SHP77 (cell line): ENCODE measurements at places on chromosomes 4 and X.

- no peak for DNase-seq
Observed at GRCh38 chr4:174210354-174210753, 73.1 kb downstream of the FBXO8 start.

DNA sequence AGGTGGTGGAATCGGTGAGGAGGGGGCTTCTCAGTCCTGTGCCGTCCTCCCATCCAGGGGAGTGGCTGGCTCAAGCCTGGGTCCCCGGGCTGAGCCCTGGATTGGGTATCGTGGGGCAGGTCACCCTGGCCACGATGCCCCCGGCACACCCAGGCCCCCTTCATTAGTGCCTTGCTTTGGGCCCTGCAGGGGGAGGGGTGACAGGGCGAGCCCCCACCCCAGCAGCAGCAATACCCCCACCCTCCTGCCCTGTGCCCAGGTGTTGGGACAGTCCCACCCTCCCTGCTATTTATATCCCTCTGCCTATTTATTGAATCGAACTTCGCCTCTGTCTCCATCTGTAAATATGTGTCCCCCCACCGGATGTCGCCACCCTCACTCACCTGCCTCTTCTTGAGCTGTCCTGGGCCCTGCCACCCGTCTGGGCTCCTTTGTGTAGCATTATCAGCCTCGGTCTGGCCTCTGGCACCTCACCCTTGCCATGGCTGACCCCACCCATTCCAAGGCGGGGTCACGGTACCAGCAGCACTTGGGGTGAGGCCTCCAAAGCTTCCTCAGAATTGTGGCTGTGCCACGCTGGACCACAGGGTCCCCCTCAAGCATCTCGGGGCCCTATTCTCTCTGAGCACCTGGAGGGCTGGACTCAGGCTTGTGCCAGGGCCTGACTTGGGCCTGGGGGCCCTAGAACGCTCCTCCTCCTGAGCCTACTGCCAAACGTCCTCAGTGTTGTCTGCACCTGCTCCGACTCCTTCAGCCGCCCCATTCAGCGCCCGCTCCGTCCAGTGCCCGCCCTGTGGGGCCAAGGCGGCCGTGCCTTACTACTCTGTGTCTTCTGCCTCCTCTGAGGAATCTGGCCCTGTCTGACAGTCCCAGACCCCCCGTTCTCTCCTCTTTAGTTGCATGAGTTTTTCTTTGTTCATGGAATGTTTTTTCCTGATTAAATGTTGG is 6.1 kb downstream of the LAGE3 start:
- no peak for DNase-seq

- DNase-seq: no peak
Observed at GRCh38 chrX:149518236-149518635, 13.1 kb upstream of the IDS start.

- DNase-seq: no peak
Observed at GRCh38 chrX:78213331-78213730, 73.9 kb upstream of the TAF9B start.

DNA sequence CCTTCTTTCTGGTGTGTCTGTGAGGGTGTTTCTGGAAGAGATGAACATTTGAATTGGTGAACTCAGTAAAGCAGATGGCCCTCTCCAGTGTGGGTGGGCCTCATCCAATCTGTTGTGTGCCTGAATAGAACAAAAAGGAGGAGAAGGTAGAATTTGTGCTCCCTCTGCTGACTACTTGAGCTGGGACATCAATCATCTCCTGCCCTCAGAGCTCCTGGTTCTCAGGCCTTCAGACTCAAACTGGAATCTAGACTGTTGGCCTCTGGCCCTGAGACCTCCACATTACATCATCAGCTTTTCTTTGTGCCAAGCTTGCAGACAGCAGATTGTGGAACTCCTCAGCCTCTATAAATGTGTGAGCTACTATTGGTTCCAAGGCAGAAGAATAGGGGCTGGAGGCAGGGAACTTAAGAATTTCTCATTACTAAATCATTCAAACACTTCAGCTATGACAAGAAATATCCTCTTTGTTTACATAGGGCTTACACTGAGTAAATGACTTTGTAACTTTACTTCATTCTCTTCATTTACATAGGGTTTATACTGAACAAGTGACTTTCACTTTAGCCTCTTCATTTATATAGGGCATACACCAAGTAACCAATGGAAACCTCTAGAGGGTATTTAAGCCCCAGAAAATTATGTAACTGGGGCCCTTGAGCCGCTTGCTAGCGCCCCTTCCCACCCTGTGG is 86.9 kb upstream of the NWD2 start:
- peak; percentile 14 for DNase-seq

GRCh38 chr4:165398570-165398969 is 19.8 kb downstream of the CPE start:
- peak; percentile 73 for DNase-seq

GRCh38 chrX:136147315-136147901 is at the start of gene FHL1:
Gene FHL1, plus strand, starts transcription at chrX:136147533.
- DNase-seq: no peak

GRCh38 chr4:156594624-156595023 is 377.0 kb downstream of the PDGFC start:
- peak; percentile 47 for DNase-seq

- no peak for DNase-seq
Observed at GRCh38 chr4:76457885-76458284, 22.9 kb downstream of the SHROOM3 start.

- no peak for DNase-seq
Observed at GRCh38 chr4:128573781-128574508, 235.6 kb upstream of the JADE1 start.

- DNase-seq: peak; percentile 15
Observed at GRCh38 chrX:42495139-42495538, 282.8 kb downstream of the PPP1R2C start.

GRCh38 chrX:154014429-154015380 is 5.0 kb downstream of the IRAK1 start:
- no peak for DNase-seq

DNA sequence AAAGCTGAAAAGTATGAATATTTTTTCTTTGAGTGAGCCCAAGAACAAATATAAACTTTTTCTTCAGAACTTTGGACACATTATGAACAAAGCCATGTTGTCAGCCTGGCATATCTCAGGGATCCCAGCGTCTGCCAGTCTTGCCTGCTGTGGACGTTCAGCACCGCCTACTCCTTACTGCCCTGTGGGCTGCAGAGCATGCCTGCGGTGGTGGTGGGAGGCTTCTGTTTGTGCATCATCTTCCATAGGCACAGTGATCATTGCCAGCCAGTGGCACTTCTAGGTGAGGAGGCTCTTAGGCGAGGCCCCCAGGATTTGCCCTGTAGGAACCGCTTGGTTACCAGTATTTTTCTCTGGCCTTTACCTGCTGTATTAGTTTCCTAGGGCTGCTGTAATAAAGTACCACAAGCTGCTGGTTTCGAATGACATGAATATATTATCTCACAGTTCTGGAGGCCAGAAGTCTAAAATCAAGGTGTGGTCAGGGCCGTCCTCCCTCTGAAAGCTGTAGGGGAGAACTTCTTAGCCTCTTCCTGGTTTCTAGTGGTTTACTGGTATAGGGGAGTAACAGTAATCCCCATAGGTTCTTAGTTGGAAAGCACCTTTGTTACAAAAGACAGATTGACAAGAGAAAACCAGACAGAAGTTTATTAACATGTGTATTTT is 15.4 kb downstream of the ANXA3 start:
- no peak for DNase-seq

GRCh38 chrX:24391843-24392242 is 31.4 kb downstream of the SUPT20HL1 start:
- no peak for DNase-seq

GRCh38 chr4:77579406-77580076 is 26.1 kb upstream of the CXCL13 start:
- no peak for DNase-seq

DNA sequence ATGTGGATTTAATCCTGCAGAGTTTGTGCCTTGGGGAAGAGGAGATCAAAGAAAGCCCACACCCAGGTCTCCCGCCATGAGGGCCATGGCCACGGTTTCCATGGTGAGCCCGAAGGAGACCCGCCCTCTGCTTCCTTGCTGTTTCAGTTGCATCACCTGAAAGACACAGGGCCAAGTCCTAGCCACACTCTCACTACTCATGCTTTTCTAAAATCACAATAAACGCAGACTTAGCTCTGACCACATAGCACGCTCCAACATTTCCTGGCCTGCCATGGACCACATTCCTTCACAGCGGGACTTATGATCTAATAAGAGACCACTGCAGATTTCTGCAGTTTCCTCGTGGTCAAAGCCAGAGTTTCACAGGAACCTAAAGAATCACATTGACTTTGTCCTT is 426.0 kb upstream of the NR3C2 start:
- DNase-seq: no peak

DNA sequence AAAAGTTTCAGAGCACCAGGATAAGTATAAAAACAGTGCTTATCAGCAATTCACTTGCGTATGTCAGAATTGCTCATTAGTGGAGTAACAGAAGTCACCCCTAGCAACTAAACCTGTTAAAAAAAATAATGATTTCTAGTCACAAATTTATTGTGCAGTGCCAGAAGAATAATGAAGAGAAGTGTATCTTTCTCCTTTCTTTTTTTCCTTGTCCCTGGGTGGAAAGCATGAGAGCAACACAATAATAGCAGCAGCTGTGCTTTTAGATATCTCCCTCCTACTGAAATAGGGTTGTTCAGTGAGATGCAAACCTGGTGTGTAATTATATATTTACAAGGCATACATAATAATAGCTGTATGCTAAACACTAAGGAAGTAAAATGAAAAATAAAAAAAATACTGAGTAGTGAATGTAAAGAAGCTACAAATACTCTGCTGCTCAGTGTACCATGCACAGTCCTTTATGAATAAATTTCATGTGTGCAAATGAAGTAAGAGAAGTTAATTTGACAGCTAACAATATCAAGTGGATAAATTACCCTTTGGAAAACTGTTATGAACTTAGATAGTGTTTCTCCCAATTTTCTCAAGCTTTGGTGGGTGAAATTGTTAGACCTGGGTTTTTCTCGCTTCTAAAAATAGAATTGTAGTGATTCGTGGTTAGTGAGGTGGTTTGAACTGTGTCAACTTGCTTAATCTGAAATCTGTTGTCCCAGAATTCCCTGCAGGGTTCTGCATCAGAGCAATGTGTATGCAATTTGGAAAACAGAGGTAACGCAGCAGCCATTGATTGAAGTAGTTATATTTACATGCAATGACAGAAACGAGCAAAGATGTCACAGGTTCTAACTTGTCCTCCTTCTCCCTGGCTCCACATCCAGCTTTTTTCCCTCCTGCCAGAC is 125.7 kb upstream of the NDST3 start:
- no peak for DNase-seq

- no peak for DNase-seq
Observed at GRCh38 chrX:16172391-16172790, 5.1 kb downstream of the MAGEB17 start.

DNA sequence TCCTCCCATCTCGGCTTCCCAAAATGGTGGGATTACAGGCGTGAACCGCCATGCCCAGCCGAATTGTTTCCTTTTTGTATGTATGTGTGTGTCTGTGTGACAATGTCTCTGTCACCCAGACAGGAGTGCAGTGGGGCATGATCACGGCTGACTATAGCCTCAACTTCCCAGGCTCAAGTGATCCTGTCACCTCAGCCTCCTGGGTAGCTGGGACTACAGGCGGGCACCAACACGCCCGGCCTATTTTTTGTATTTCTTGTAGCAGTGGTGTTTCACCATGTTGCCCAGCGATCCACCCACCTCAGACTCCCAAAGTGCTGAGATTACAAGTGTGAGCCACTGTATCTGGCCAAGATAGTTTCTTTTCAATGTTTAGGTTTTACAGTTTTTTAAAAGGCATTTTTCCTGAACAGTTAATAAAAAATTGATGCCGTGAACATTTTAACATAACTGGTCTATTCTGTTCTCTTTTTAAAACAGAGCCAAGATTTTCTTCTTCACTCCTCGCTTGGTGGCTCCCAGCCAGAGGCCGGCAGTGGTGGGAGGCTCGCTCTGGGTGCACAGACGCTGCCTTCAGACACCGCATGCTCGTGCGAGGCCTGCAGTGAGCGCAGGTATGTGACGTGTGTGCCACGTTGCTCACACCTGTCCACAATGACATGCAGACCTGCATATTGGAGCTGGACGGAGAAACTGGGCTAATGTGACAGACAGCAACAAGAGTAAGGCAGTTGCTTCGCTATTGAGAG is 88.5 kb downstream of the FAM193A start:
- DNase-seq: no peak

DNA sequence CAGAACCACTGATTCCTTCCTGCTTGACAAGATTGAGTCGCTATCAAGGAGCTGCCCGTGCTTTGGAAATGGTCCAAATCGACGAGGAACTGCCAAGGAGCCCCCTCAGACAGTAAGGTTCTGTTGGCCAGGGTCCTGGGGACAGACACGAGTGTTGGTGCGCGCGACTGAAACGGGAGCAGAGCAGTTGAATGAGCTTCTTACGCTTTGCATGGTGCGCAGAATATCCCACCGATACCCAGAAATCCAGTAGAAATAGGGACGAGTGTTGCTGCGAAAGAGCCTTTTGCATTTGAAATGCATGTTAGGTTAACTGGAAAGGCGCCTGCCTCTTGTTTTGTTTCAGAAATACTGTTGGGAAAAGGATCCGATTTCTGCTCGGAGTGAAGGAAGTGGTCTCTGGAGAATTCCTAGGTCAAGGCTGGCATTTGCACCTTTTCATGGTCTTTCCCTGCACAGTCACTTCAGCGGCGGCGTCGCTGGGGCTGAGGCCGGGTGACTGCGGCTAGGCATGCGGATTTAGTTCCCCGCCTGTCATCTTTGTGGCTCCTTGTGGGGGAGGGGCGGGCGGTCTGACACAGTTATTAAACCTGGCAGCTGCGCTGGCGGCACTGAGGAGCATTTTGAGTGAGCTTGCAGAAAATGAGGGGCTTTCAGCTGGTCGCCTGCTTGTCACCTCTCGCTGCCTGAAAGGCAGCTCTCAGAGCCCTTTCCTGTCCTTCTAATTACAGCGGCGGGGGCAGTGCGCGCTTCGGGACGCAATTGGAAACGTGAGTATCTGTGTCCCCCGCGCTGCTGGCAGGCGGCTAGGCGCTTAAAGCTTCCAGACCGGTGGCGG is 51.5 kb upstream of the TRIM2 start:
- peak; percentile 56 for DNase-seq

GRCh38 chrX:126170720-126171119 is 4.6 kb upstream of the DCAF12L2 start:
- no peak for DNase-seq

DNA sequence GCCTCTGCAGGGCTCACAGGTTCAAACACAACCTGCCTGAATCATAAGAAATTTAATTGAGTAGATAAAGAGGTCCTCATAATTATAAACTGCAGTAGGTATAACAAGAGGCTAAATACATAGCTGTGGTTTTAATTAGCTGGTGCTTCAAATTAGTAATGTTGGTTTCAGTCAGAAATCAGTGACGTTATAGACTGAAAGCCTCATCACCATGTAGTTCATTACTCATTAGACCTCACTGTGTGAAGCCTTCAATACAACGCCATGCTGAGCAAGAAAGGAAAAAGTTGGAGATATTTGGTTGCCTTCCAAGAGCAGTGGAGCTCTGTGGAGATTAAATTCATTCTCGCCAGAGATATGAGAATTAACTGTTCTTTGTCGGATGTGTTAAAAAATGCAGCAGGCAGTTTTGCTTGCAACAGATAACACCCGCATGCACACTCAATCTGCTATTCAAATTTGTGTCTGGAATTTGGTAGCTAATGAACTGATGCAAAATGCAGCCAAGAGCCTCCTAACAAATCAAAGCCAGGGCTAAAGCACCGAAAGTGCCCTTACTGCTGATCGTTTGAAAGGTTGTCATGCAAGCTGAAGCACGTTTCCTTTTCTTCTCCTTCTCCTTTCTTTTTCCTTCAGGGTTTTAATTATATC is 148.9 kb downstream of the AFF2 start:
- DNase-seq: no peak

GRCh38 chr4:112075129-112075753 is 70.0 kb upstream of the FAM241A start:
- DNase-seq: peak; percentile 31

- DNase-seq: no peak
Observed at GRCh38 chr4:165723051-165723795, 149.8 kb upstream of the TLL1 start.

- no peak for DNase-seq
Observed at GRCh38 chrX:53265771-53266574, 15.4 kb downstream of the IQSEC2 start.
